HFF-Myc (cell line): ENCODE measurements at places on chromosomes 5 and 9.

DNA sequence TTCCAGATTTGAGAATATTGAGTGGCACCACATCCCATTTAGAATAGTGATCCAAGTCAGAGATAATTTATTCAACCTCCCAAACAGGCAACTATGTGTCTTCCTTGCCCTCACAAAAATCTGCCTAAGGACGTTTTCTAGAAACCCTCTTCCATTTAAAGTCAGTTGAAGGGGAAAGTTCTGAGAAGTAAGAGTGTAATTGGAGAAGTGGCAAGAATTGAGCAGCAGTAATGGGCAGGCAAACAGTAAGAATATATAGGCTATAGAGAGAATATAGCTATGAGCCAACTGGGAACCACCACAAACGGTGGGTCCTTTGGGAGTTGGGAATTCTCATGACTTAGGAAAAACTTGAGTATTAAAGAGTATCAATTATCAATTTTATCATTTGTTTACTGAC is 31.1 kb upstream of the CETN3 start:
- no peak for DNase-seq

DNA sequence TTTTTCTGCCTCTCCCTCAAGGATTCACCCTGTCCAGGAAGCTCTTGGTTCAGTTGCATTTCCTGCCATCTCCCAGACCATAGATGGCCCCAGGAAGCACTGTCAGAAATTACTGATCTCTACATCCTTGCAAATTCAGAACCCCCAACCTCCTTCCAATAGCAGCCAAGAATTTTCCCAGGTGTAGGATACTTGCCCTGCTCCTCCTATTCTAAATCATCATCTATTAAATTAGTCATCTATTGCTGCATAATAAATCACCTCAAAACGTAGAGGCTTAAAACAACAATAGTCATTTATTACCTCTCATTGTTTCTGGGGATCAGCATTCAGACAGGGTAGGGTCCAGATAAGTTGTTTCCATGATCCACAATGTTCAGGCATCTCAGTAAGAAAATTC is 26.1 kb upstream of the ADRA1B start:
- no peak for DNase-seq

DNA sequence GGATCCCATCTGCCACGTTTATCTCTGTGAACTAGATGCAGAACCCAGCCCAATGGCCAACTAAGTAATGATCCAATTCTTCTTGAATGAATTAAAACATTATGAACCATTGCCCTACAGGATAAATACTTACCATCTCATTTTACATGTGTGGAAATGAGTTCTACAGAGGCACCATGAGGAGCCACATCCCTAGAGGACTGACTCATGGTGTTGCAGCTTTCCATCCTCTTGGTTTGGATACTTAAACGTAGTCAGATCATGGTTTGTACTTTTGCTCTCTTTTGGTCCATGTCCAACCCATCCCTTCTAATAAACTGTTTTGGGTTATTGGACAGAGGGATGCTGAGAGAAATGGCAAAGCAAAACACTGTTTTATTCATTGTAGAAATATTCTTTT is 484.8 kb downstream of the EBF1 start:
- no peak for DNase-seq

DNA sequence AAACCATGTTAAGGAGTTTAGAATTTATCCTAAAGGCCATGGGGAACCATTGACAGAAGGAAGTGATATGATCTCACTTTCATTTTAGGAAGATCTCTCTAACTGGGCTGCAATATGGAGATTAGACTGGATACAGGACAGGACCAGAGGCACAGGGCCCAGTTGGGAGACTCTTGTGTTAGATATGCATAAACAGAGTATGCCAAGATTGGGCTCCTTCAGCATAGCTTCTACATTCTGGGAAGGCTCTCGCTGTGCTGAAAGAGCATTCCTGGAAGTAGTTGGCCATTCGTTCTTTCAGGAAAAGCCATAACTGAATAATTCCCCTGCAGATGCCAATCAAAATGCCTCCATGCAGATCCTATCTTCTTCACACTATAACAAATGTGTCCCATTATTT is 204.5 kb downstream of the CWC27 start:
- no peak for DNase-seq

GRCh38 chr5:162683284-162683683 is 615.7 kb downstream of the GABRG2 start:
- no peak for DNase-seq

GRCh38 chr9:131304676-131305355 is 15.3 kb downstream of the PLPP7 start:
- peak; percentile 58 for DNase-seq

- no peak for DNase-seq
Measured at GRCh38 chr5:94433397-94434163, 184.8 kb downstream of the KIAA0825 start.

DNA sequence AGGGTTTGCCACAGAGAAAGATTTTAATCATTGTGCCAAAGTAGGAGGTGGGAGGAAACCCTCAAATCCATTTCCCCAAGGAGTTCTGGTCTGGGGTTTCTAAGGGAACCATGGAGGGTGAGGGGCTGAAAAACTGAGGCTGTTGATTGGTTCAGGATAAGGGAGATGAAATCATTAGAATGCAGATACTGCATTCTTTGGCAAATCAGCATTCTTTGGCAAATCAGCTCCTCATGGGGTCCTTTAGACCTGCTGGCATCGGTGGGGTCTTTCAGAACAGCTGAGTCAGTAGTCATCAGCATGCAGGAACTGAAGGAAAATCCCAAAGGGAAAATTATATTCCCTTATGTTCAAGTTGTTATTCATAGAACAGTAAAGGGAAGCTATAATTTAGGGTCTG is 585.5 kb downstream of the ISL1 start:
- DNase-seq, result no peak

DNA sequence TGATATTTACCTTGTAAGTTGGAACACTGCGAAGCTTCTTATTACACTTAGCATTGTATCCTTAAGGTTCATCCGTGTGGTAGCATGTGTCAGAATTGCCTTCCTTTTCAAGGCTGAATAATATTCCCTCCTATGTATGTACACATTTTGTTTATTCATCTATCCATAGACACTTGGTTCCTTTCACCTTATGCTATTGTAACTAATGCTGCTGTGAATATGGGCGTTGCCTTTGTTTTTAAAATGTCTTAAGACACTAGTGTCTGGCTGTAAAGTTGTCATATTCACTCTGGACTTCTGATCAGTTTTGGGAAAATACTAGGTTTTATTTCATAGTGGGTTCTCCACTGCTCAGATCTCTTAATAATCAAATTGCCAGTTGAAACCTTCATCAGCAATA is 383.3 kb upstream of the PRR16 start:
- DNase-seq, result no peak

DNA sequence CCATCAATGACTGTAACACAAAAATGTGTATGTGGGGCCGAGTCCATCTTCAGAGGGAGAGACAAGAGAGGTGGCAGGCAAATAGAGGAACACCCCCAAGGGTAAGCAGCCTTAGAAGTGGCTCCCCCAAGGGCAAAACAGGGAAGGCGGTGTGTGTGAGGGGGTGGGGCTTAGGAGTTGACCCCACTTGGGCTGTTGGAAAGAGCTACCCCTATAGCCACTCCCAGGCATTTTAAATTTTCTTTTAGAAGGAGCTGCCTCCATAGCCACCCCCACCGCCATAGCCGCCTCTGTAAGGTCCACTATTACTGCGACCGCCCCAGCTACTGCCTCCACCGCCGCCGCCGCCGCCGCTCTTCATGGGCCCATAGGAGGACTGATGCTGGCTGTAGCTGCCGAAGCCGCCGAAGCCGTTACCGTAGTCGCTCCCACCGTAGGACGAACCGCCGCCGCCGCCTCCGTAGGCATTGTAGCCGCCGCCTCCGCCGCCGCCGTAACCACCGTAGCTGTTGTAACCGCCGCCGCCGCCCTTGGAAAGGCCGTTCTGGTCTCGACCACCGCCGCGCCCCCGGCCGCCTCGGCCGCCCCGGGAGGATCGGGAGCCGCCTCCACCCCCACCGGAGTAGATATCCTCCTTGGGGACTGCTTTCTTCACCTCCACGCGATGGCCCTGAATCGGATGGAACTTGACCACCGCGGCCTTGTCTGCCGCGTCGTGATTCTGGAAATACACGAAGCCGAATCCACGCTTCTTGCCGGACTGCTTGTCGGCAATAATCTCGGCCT is 1.1 kb downstream of the HNRNPA0 start:
- no peak for DNase-seq

DNA sequence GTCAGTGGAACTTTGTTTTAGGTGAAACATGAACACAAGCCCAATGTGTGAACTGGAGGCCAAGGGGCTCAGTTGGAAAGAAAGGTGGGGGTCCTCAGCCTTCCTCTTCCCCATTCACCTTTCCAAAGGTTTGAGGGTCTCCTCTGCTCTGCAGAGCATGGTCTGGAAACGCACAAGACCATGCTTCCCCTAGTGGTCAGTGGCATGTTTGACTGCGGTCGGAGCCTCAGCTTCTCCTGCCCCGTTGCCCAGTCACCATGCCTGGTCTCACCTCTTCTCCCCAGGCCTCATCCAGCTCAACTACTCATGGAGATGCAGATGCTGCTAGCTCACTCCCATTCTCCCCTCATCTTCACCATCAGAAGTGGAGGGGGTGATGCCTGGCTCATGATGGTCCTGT is 340.3 kb downstream of the GADD45G start:
- no peak for DNase-seq

GRCh38 chr5:131644822-131645221 is 9.8 kb upstream of the RAPGEF6 start:
- no peak for DNase-seq

DNA sequence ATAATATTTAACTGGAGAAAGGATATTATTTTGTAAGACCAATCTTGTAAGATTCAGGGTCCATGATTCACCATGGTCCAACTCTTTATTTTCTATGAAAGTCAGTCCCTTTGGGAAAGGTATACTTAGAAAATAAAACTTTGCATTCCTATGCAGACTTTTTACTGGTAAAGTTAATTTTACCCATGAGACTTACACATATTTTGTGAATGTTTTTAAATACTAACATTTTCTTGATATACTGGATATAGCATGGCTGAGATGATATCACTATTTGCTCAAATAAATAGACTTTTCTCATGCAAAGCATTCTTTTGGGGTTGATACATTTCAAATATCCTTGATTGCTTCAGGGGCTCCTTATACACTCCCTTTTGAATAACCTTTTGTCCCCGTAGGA is 512.1 kb downstream of the MAN2A1 start:
- no peak for DNase-seq

GRCh38 chr5:177312649-177313181 is 1.0 kb upstream of the MXD3 start:
- no peak for DNase-seq

DNA sequence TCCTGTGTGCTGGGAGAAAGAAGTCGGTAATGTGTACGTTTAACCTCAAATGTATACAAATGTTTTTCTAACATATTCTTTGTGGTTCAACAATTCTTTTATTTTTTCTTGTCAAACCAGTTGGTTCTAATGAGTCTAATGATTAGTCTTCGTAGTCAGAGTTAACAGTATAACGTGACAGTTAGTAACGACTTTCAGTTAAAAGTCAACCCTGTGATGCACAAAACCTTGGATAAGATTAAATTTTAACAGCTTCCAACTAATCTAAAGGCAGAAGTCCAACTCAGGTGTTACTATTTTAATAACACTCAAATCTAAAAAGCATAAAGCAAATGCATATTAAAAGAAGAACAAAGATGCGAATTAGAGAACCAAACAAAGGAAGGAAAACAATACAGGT is 47.0 kb downstream of the SEMA6A start:
- no peak for DNase-seq

- DNase-seq, result no peak
Measured at GRCh38 chr5:80964919-80965318, 4.8 kb downstream of the RASGRF2 start.
